ENCODE measurements at places on chromosomes 2 and 18.

DNA sequence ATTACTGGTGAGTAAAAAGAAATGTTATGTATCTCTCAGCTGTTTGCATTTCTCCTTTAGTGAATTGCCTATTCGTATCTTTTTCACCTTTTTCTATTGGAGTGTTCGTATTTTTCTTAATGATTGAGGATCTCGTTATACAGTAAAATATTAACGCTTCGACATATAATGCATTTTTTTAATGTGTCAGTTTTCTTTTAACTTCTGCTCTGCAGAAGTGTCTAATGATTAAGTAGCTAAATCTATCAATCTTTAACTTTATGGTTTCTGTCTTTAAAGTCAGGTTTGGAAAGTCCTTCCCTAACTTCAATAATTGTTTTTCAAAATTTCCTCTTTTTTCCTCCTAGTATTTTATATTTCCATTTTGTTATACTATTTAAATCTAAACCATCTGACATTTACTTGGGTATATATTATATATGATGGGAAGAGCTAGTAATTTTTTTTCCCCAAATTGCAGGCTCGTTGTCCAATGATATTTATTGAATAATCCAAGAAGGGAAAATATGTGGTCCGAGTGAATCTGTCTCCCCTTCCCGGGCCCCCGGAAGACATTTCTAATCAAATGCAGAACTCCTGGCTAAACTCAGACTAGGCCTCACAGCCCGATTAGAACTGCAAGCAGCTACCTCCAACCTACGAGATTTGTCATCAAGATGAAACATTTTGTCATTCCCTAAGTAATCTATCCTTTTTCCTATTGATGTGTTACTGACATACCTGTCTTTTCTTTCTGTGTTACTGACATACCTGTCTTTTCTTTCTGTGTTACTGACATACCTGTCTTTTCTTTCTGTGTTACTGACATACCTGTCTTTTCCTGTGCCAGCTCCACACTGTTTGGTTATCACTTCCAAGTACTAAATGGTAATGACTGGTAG lies 17.2 kb downstream of the PCBP1 start:
- DNase-seq: no peak

- DNase-seq: no peak
These were observed 725 bp downstream of the FIGN start for GRCh38 chr2:163734881-163735684.

GRCh38 chr2:239566995-239567568 lies 166.3 kb upstream of the HDAC4 start:
- DNase-seq: no peak

- no peak for DNase-seq
These were observed 2.8 kb downstream of the COLEC12 start for GRCh38 chr18:497688-498087.

GRCh38 chr2:143361346-143361745 lies 232.1 kb downstream of the ARHGAP15 start:
- no peak for DNase-seq

DNA sequence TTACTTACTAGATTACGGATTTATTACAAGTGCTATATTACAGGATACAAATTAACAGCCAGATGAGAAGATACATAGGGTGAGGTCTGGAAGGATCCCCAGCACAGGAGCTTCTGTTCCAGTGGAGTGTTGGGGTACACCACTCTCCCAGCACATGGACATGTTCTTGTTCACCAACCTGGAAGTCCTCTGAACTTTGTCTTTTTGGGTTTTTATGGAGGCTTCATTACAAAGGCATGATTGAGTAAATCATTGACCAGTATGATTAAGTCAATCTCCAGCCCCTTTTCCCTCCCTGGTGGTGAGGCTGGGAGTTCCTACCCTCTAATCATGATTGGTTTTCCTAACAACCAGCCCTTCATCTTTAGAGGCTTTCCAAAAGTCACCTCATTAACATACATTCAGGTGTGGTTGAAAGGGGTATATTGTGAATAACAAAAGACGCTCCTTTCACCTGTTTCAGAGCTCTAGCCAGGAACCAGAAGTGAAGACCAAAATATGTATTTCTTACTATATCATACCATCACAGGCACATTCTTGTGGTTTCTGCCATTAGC lies 38.3 kb downstream of the APLF start:
- no peak for DNase-seq

DNA sequence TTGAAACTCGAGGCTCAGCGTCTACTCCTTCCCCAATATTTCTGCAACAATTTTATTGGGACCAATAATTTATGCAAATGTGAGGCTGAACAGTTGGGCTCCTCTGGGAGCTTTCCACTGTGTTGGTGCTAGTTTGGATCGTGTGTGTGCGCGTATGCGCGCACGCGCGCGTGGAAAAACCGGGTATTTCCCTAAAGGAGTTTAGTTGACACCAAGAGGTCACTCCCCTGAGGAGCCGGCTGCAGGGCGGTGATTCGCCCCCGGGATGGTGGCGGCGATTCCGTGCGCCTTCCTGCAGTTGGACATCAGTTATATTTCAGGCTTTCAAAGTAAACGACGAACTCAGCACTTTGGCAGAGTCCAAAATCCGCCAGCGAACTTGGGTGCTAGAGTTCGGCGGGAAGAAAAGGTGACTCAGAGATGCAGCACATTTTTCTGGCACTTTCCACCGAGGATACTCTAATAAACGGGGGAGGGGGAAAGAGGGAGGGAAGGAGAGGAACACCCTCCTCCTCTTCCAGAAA lies 186.5 kb upstream of the FANCL start:
- no peak for DNase-seq

- DNase-seq: no peak
These were observed 712.8 kb downstream of the SOCS6 start for GRCh38 chr18:71001597-71001996.

GRCh38 chr18:37218022-37218590 lies 347.5 kb downstream of the CELF4 start:
- DNase-seq: no peak

GRCh38 chr2:113010088-113010487 lies 4.8 kb downstream of the IL36A start:
- no peak for DNase-seq

GRCh38 chr2:55926246-55926645 lies 2.7 kb upstream of the EFEMP1 start:
- DNase-seq: no peak

GRCh38 chr18:29251681-29252080 lies 1074.8 kb upstream of the CDH2 start:
- no peak for DNase-seq

- no peak for DNase-seq
These were observed 16.7 kb downstream of the CAPN10 start for GRCh38 chr2:240603081-240603835.

DNA sequence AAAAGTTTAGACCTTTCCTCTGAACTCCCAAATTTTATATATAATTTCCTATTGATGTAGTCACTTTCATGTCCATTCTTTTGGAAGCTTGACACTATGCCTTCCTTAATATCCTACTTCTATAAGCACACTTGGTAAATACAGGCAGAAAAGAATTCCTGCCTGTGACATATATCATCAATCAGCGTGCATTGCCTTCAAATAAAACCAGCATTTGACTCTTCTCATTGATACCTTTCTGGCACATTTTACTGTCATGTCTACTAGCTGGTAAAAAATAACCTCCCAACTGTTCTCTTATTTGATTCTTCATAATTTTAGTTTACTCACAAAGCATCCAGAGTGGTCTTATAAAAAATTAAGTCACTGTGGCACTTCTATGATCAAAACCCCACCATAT lies 693.5 kb downstream of the CBLN2 start:
- DNase-seq: no peak

GRCh38 chr18:79939096-79939495 lies 12.4 kb downstream of the SLC66A2 start:
- DNase-seq: no peak

DNA sequence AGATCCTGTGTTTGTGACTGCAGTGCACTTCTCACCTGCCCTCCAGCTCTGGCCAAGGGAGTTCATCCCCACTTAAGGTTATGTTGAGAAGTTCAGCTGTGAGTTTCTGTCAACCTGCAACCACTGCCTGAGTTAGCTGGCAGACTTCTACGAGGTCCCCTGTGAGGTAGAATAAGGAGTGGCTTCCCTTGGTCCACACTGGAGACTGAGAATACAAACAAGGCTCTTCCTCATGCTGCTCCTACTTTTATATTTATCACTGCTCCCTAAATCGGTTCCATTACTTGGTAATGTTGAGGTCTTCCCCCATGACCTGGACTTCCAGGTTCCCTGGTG lies 353.2 kb upstream of the CWC22 start:
- DNase-seq: no peak

Measured in stimulated activated CD4-positive, alpha-beta T cell treated with anti-CD3 and anti-CD28 coated beads, Interleukin-15, amount 100 ng/mL, for 1 hour (primary cell).